ENCODE measurements at places on chromosomes 6 and 20. TPM values are rescaled to one million over a fixed set of nuclear protein-coding genes. Genes with fewer than 3 reads are reported as not detected.

Gene FOXF2
- 28.0 TPM for total RNA-seq

Gene HLA-DRB5
- 9.7 TPM for total RNA-seq

Gene CST4
- 0.23 TPM for total RNA-seq

Gene NRN1
- not detected for total RNA-seq

Gene HLA-DQB1
- total RNA-seq: 12.2 TPM

Gene ADA
- 10.4 TPM for total RNA-seq

Gene ZBTB12
- total RNA-seq: 4.4 TPM

Gene HMGN3
- 146 TPM for total RNA-seq

Gene PAK5
- 0.76 TPM for total RNA-seq

Gene PDE7B
- 9.2 TPM for total RNA-seq

Gene CDH22
- not detected for total RNA-seq
